ENCODE measurements at places on chromosomes 3 and 15.

DNA sequence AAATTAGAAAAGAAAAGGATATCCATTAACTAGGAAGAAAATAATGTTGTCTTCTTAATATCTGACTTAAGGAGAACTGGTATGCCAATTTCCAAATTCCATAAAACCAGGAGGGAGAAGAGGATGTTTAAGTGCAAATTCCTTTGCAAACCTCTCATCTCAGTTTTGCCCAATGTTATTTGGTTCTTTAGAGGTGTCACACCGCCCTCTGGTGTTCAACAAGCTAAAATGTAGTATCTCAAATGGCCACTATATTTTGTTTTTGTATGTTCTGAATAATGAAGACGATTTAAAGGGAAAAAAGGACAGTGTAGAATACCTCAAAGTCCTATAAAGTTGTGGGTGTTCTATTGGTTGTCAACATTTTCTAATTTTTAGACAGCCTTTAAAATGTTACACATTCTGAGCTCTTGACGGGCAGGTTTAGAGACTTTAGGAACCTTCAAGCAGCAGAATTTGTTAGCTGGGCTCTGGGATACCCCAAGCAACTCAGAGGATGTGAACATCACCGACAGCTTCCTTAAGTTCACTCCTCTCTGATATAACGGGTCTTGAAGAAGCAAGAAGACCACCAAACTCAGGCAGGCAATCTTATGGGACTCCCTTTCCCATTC lies 458.3 kb downstream of the MFSD1 start:
- peak; percentile 49 for DNase-seq

DNA sequence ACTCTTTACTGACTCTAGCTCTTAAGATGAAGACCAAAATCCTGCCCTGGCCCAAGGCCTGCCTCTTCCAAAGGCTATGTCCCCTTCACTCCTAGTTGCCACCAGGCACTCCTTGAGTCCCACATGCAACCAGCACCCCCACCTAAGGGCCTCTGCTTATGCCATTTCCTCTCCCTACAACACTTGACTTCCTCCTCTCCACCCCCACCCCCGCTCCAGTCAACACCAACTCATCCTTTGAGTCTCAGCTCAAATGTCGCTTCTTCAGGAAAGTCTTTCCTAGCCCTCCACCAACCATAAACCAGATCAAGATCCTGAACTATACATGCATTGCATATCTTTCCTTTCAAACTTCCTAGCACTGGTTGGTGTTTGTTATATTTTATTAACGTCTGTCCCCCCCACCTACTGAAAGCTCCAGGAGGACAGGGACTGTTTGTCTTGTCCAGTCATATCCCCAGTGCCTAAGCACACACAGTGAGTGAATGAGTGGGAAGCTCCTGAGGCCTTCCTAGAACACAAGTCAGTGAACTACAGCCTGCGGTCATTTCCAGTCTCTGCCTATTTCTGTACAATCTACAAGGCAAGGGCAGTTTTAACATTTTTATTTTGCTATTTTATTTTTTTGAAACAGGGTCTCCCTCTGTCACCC lies 7.3 kb downstream of the TBC1D2B start:
- DNase-seq, result no peak

GRCh38 chr3:135736740-135737139 lies 228.8 kb upstream of the PPP2R3A start:
- DNase-seq, result no peak

DNA sequence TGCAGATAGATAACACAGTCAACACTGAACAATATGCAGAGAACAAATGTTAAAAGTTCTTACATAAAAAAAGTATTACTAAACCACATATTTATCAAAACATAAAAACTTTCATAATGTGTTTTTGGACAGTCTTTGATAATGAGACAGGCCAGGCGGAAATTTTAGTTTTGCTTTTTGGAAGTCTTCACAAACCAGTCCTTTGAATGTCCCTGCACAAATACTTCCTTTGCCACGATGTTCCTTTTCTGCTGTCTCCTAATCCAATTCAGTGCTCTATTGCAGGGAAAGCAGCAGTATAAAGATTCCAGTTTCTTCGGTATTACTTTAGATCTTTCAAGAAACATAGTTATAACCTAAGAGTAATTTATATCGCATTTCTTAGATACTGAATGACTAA lies 135.9 kb downstream of the TBL1XR1 start:
- DNase-seq, result no peak

DNA sequence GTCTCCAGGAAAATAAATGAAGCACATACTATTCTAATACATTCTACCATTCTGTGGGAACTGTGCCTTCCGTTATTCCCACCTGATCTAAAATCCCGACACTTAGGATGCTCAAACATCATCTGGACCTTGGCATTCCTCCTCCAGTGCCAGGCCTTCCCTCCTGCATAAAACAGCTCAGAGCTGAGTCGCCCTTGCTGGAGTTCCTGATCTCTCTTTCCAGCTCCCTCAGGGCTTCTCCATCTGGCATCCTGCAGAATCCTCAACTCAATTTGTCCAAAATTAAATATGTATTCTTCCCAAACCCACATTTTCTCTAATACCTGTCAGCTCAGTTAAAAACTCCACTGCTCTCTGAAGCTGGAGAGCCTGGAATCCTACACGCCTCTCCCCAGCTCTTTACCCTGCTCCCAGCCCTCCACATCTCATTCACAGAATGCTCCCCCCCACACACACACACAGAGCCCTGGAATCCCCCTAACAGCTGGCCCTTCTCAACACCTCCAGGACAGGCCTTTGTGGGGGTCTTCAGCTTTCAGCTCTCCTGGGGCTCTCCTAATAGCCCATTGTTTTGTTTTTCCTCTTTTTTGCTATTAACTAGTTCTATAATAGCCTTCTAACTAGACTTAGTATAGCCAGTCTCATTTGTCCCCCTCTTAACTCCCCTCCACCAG lies 78.5 kb downstream of the HMG20A start:
- no peak for DNase-seq

- DNase-seq, result no peak
These were observed 10.9 kb downstream of the LRRFIP2 start for GRCh38 chr3:37163262-37164015.

- no peak for DNase-seq
These were observed 32.4 kb downstream of the DZIP1L start for GRCh38 chr3:138082992-138083386.

- DNase-seq, result peak; percentile 82
These were observed 33.7 kb upstream of the CD47 start for GRCh38 chr3:108124337-108125152.

DNA sequence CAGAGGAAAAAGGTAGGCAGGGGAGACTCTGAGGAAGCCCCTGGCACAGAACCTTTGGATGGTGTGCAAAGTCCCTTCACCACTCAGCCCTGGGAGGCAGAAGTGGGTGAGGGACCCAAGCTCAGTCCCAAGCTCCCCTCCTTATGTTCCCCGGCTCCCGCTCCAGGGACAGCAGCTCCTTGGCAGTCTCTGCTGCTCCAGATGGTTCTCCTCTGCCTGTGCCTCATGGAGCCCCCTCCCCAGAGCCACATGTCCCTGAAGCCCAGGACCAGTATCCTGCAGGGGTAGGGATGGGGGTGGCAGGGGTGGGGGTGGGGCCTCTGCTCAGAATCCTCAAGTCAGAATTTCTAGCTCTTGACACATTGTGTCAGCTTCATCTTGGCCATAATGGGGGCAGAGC lies 8.0 kb upstream of the CAMKV start:
- DNase-seq, result no peak

- no peak for DNase-seq
These were observed 43.5 kb upstream of the CTNNB1 start for GRCh38 chr3:41155834-41156233.

DNA sequence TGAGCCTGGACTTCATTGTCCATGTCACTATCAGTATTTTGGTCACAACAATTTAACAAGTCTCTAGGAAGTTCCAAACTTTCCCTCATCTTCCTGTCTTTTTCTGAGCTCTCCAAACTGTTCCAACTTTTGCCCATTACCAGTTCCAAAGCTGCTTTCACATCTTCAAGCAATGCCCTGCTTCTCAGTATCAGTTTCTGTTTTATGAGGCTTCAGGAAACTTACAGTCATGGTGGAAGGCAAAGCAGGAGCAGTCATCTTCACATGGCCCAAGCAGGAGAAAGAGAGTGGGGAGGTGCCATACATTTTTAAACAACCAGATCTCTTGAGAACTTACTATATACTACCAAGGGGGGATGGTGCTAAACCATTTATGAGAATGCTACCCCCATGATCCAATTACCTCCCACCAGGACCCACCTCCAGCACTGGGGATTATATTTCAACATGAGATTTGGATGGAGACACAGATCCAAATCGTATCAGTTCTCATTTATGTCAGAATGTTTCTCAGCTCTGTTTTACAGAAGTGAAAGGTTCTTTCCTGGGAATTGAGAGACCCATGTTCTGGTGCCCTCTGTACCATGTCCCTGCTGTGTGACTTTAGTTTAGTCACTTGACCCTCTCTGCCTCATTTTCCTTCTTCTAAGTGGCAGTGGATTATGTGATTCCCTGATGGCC lies 169.7 kb downstream of the PLCL2 start:
- DNase-seq, result no peak

GRCh38 chr3:194766845-194767244 lies 81.2 kb downstream of the FAM43A start:
- no peak for DNase-seq

- DNase-seq, result peak; percentile 46
These were observed 76.2 kb downstream of the NFKBIZ start for GRCh38 chr3:101925564-101925963.

- DNase-seq, result no peak
These were observed 77.0 kb upstream of the RBMS3 start for GRCh38 chr3:29203851-29204250.

- DNase-seq, result no peak
These were observed 87.8 kb upstream of the UBE2E2 start for GRCh38 chr3:23115171-23115877.

DNA sequence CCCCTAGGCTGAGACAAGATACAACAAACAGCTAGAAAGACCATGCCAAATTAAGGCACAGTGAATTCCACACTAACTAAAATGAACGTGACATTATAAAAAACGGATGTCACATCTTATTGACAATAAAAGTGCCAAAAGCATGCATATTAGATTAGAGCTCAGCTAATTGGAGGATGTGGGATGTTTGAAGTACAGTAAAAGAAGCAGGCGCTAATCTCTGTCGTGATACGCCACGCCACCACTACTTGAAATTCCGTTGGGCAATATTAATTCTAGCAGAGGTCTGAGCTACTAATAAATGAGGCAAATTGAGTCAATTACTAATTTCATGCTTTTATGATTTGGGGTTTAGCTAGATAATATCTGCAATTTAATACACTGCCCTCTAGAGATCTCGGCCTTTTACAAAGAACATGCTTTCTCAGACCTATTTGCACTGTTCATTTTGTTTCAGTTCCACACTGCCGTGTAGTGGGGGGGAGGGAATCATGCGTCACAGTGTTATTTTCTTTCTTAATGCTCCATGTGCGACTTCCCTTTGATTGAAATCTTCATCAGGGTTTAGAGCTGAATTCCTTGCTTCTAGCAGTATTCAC lies 52.9 kb upstream of the ROBO2 start:
- DNase-seq, result no peak

DNA sequence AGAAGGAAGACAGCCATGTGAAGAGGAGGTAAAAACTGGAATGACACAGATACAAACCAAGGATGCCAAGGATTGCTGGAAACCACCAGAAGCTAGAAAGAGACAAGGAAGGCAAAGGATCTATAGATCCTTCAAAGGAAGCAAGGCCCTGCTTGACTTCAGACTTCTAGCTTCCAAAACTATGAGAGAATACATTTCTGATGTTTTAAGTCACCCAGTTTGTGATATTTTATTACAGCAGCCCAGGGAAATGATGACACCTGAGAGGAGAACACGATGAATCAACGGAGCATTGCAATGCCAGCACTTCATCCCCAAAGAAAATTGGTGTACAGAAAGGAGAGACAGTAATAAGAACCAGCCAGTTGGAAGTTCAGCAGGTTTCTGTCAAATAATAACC lies 116.3 kb downstream of the MAGI1 start:
- no peak for DNase-seq

DNA sequence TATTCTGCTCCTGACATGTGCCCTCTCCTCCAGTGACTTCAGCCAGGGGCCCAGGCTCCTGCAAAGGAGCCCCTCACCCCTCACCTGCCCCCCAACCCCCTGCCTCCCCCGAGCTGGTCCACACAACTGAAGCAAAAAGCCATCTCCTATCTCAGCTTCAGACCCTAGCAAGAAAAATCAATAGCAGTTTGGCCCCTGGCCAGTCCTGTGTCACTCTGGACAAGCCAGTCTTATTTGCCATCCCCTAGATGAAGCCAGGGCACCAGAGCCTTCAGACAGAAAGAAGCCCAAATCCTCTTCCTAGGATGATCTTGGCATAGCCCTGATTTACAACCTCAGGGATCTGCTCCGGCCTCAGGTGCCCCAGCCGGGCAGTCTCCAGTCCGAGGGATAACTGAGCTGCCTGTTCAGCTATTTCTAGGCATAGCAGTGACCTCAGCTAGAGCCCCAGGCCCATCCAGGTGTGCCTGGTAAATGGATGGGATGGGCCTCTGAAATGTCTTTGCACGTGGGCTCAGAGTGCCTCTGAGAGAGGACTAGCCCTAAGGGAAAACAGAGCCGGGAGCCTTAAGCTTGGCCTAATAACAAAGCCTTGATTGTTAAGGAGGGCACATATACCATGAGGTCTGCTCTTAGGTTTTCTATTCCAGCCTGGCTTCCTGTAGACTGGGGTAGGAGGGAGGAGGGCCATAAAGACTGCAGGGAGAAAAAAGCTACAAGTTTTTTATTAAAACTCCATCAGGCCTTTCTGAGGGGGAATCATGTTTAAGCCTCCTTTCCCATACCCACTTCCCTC lies 242.0 kb downstream of the SHQ1 start:
- no peak for DNase-seq

- DNase-seq, result no peak
These were observed 19.3 kb downstream of the CACNA1D start for GRCh38 chr3:53513556-53514190.

DNA sequence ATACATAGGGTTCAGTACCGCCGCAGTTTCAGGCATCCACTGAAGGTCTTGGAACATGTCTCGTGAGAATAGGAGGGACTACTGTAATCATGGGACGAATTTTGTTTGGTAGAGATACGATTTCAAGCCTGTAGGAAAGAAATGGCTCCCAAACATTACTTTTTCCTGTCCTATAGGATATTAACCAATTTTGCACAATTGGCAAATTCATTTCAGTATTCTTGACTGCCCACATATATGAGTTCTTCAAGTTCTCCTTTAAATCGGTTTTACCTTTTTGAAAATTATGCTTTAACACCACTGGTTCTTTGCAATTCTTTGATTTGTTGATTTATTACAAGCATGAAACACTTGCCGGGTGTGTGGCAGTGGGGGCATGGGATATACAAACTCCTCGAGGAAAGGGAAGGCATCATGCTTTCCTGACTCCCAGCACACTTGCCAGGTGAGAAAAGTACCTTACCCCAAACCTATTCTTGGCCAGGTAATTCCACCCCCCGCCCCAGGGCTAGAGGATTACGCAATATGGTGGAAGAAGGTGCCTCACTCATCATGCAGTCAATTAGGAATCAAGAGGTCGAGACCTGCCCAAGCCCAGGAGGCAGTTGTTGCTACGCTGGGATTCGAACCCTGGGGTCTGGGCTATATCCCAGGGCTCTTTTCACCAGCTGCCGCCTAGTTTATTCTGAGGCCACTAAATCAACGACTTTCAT lies 584 bp upstream of the LARS2 start:
- DNase-seq, result no peak
